ENCODE measurements at places on chromosomes 13 and 19. TPM values are rescaled to one million over a fixed set of nuclear protein-coding genes. Genes with fewer than 3 reads are reported as not detected.

DNA sequence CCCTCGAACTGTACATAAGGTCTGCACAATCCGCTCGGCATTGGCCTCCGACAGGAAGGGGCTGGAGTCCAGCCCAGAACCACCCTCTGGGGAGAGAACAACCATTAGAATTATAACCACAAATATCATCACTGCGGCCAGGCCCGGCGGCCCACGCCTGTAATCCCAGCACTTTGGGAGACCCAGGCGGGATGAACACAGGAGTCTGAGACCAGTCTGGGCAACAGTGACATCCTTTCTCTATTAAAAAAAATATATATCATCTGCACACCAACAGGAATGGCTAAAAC is 11.4 kb downstream of the COQ8B start:
- DNase-seq = no peak

DNA sequence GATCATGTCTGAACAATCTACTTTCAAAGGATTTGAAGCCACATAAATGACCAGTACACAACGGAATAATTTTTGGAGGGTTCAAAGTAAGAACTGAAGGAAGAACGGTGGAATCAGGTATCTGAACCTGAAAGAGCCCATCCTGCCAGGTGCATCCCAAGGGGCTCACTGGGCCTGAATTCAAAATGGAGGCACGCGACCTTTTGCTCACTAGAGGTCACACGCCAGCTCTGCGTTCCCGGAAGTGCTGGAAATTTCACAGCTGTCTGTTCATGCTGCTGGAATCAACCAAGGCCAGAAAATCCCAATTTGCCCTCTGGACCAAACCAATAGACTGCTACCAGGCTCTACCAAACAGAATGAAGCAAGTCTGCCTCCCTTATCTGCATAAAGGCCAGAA is 4.2 kb upstream of the RASA3 start:
- no peak for DNase-seq

DNA sequence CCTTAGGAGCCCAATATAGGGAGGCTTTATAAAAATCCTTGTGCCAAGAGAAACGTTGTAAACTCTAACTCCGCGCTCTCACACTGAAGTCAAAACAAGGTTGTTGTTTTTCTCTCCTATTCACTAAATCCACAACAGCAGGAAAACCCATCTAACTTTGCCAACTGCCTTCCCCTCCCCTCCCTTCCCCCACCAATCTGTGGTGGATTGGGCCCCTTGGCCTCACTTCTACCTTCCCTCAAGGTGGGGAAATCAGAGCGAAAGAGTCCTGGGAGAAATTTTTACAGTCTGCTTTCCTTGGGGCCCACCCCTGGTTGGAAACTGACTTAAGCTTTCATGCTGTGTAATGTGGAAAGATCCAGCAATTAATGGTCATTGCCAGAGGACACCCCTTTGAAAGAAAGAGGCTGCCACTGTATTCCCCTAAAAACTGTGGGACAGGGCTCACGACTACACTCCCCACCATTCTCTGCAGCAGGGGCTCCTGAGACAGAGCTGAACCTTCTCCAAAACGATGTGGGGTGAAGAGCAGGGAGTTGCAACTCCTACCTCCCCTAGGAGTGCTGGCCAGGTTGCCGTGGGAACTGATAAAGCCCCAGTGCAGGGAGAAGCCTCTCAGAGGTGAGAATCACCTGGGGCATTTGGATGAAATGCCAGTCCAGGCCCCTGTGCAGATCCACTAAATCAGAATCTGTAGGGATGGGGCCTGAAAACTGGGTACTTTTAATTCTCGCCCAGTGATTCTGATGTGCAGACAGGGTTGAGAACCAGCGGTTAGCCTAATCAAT is 1.1 kb downstream of the DHRS12 start:
- DNase-seq = no peak

The PTPRH gene
- polyA plus RNA-seq = 7.5 TPM

DNA sequence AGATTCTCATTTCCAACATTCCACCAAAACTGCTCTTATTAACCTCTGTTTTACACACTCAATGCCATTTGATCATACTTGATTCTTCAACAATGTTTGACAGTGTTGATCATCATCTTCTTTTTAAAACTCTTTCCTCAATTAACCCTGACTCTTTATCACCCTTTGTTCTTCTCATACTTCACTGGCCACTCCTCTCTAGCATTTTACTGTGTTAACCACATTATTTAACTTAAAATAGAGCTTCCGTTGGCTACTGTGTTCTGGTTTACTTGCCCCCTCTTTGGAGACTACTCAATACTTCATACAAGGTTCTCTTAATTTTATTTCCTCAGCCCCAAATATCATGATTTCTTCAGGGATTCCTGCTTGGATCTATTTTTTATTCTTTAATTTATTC is 121.1 kb upstream of the SPRY2 start:
- DNase-seq = no peak

- no peak for DNase-seq
These were observed 316.6 kb downstream of the DCLK1 start for GRCh38 chr13:35814605-35815011.

- no peak for DNase-seq
These were observed 95.2 kb downstream of the LRCH1 start for GRCh38 chr13:46648166-46648607.

The SERP2 gene
- 11.4 TPM for polyA plus RNA-seq

DNA sequence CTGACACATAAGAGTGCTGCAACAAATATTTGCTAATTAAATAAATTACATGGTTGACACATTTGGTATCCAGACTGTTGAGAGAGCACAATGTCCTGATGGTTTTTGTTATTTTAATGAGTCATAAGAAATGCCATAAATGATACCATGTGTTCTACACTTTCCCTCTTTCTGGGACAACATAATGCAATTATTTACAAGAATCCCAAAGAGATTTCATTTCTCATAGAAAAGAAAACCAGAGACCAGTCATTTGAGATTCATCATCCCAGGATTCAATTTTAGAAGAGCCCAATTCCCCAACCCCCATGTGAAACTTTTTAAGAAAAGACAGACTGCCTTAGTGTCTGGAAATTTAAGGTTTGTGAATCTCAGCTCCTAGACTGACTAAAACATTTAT is 399.6 kb downstream of the DCT start:
- DNase-seq = no peak

The CBARP gene
- 0.88 TPM for polyA plus RNA-seq

- DNase-seq = no peak
These were observed 548.5 kb downstream of the SLITRK1 start for GRCh38 chr13:83333614-83334388.

DNA sequence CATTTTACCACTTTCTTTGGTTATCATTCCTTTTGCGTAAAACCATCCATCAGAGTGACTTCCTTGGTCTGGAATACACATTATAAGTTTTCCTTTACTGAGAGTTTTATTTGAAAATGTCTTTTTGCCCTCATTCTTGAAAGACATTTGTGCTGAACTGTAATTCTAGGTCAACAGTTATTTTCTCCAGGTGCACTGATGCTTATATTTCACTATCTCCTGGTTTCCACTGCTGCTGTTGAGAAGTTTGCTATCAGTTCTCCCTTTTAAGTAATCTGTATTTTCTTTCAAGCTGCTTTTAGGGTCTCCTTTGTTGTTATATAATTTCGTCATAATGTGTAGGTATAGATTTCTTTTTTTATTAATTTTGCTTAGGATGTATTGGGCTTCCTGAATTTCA is 160.0 kb downstream of the DCT start:
- no peak for DNase-seq

Data from aorta (tissue), 5 donors.